ENCODE measurements at places on chromosomes 6 and 20. TPM values are rescaled to one million over a fixed set of nuclear protein-coding genes. Genes with fewer than 3 reads are reported as not detected.

DNA sequence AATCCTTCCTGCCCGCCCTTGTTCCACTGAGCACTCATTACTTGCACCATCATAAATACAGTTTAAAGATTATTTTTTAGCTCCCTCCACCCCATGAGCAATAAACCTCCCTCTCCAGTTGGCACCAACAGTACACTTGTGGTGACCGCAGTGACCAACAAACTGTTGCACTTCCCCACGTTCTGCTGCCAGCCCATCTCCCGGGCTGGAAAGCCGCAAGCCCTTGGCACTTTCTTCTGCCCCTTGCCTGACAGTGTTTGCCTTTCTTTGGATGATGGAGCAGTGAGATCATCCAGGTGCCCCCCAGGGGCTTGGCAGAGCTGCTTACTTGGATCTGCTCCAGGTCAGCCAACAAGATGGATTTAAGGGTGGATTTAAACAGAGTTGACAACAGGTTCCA lies 21.6 kb downstream of the KCNB1 start:
- no peaks in the 10 kb centered on the region for H3K4me1 ChIP-seq
- no peak overlapping the region for H3K27ac ChIP-seq
- H3K36me3 ChIP-seq, result no peaks in the 10 kb centered on the region
- DNase-seq, result no peak

- no peak overlapping the region for H3K27ac ChIP-seq
- no peak overlapping the region for H3K4me3 ChIP-seq
- H3K4me1 ChIP-seq, result no peaks in the 10 kb centered on the region
- no peak for DNase-seq
- H3K36me3 ChIP-seq, result no peaks in the 10 kb centered on the region
Observed at GRCh38 chr6:144935661-144936060, 650.5 kb downstream of the UTRN start.

DNA sequence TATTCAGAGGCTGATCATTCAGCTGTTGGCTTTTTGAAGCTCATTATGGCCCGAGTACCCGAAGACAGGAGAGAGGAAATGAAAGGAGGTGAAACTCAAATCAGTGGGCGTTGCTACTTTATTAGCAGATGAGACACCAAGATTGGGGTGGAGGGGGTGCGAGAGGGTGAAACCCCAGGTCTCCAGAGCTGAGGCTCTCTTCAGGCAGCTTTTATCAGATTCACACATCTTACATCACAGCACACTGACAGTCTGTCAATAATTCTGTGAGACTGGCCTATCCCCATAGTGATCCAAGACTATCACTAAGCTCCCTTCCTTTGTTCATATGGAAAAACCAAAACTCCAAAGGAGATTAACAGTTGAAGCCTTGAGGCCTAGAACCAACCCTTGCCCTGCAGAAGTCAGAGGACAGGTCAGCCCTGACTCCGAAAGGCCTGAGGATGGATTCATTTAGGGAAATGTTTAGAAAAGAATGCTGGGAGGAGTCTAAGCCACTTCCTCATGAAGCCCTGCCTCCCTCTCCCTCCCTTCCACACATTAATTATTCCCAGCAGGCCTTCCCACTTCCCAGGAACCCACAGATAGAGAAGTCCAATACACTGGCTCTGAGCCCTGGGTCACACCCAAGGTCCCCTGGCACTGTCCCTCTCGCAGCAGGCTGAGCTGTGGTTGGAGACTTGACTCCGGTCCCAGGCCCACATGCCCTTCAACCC lies 23.2 kb downstream of the TRERF1 start:
- H3K4me1 ChIP-seq, result peaks cover 9% of the 10 kb centered on the region
- no peak for DNase-seq
- no peak overlapping the region for H3K4me3 ChIP-seq
- H3K27ac ChIP-seq, result no peak overlapping the region
- H3K36me3 ChIP-seq, result no peaks in the 10 kb centered on the region

DNA sequence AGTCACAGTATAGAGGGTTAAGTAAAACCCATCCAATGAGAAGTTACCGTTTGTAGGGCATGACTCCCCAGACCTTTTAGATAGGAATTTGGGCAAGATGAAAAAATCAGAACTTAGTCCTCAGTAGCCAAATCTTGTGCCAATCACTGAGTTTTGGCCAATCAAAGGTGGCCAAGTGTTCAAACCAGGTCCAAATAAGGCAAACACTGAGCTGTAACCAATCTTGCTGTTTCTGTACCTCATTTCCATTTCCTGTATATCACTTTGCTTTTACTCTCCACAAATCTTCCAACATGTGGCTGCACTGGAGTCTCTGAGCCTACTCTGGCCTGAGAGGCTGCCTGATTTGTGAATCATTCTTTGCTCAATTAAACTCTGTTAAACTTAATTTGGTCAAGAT lies 81.8 kb upstream of the GPR6 start:
- H3K4me1 ChIP-seq, result peaks cover 4% of the 10 kb centered on the region
- no peaks in the 10 kb centered on the region for H3K27me3 ChIP-seq
- H3K27ac ChIP-seq, result no peak overlapping the region
- no peaks in the 10 kb centered on the region for H3K36me3 ChIP-seq
- H3K4me3 ChIP-seq, result no peak overlapping the region
- DNase-seq, result no peak

BPIFA1 gene
- total RNA-seq, result not detected

GRCh38 chr6:82361631-82362030 lies 2.0 kb upstream of the TPBG start:
- no peaks in the 10 kb centered on the region for H3K27me3 ChIP-seq

DNA sequence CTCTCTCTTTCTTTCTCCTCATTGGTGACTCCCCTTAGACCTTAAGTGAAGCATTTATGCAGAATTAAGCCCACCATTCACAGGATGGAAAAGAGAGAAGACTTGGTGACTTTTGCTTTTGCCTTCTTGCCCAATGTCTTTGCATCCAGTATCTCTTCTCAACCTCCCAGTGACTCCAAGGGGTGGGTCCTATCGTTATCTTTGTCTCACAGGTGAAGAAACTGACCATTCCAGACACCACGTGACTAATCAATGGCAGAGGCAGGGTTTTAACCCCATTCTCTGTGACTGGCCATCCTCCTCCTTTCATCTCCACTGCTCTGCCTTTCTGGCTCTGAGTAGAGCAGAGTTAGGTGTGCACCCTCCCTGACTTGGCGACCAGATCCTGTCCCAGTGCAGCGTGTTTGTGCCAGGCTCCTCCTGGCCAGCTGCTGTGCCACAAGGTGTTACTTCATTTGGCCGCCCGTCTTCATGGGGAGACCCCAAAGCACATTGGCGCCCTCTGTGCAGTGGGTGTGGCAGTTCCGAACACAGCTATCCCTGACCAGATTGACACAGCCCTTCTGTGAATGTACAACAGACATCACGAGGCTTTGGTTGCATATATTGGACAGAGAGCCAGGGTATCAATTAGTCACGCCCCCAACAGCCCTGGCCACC lies 501.3 kb downstream of the CD83 start:
- no peaks in the 10 kb centered on the region for H3K27me3 ChIP-seq
- no peak overlapping the region for H3K27ac ChIP-seq
- no peak overlapping the region for H3K4me3 ChIP-seq
- peaks cover 7% of the 10 kb centered on the region for H3K4me1 ChIP-seq

- no peaks in the 10 kb centered on the region for H3K27me3 ChIP-seq
- no peak for DNase-seq
- H3K36me3 ChIP-seq, result no peaks in the 10 kb centered on the region
- peak overlapping the region; percentile 36 for H3K4me3 ChIP-seq
- peaks cover 6% of the 10 kb centered on the region for H3K4me1 ChIP-seq
Observed at GRCh38 chr6:27667657-27668441, 194.9 kb upstream of the ZNF184 start.

DNA sequence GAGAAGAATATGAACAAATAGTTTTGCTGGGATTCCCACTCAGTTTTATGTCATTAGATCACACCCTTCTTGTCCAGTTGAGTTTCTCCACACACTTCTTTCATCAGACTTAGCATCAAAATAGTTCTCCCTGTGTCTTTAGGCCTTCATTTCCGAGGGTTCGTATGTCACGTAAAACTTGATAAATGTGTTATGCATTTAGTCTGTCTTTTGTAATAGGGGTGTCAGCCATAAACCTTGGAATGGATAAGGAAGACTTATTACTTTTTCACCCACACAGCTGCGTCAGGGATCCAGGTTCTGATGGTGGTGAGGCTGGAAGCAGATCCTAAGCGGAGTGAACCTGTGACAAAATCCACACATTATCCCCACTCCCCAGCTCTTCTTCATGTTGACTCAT lies 246.8 kb downstream of the CD83 start:
- no peak for DNase-seq
- no peaks in the 10 kb centered on the region for H3K36me3 ChIP-seq
- H3K4me3 ChIP-seq, result no peak overlapping the region
- H3K4me1 ChIP-seq, result peaks cover 8% of the 10 kb centered on the region
- no peak overlapping the region for H3K27ac ChIP-seq

- peaks cover 15% of the 10 kb centered on the region for H3K4me1 ChIP-seq
- no peak overlapping the region for H3K27ac ChIP-seq
- H3K27me3 ChIP-seq, result no peaks in the 10 kb centered on the region
- DNase-seq, result no peak
- H3K36me3 ChIP-seq, result no peaks in the 10 kb centered on the region
- no peak overlapping the region for H3K4me3 ChIP-seq
Observed at GRCh38 chr6:14635934-14636591, 518.5 kb downstream of the CD83 start.

DNA sequence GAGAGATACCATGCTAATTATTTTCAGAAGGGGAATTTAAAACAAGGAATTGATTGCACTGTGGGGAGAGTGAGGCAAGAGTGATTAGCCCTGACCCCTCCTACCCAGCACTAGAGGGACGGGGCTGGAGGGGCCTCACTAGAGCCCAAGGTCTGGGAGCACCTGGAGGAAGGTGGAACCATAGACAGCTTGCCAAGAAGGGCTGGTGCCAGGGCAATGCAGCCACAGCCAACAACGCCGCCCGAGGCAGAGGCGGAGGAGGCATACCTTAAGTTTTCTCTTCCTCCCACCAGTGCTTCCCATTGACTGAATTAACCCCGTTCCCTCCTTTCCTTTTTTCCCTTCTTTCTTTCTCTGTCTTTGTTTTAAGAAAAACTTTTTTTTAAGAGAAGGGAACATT lies 40.0 kb downstream of the IYD start:
- H3K27me3 ChIP-seq, result no peaks in the 10 kb centered on the region
- H3K4me3 ChIP-seq, result no peak overlapping the region
- H3K27ac ChIP-seq, result no peak overlapping the region

DNA sequence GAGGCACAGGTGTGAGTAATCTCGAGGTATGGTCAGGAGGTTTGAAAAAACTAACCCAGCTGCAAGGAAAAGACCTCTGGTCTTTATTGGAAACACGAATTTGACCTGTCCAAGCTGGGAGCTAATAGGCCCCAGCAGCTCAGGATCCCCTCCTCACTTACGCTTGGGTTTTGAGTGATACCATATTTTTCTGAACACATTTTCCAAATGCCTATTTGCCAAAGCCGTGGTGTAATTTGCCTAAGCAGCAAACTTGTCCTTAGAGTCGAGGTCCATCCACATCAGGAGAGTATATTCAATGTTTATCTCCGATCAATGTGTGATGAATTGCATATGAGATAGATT lies 128.0 kb downstream of the BCAS1 start:
- H3K27ac ChIP-seq, result no peak overlapping the region
- H3K4me3 ChIP-seq, result no peak overlapping the region
- DNase-seq, result no peak
- H3K27me3 ChIP-seq, result no peaks in the 10 kb centered on the region
- H3K36me3 ChIP-seq, result no peaks in the 10 kb centered on the region

- H3K4me3 ChIP-seq, result no peak overlapping the region
- DNase-seq, result no peak
- H3K27ac ChIP-seq, result no peak overlapping the region
Observed at GRCh38 chr20:20849161-20849560, 136.7 kb upstream of the RALGAPA2 start.

TRAPPC3L gene
- total RNA-seq, result not detected

DNA sequence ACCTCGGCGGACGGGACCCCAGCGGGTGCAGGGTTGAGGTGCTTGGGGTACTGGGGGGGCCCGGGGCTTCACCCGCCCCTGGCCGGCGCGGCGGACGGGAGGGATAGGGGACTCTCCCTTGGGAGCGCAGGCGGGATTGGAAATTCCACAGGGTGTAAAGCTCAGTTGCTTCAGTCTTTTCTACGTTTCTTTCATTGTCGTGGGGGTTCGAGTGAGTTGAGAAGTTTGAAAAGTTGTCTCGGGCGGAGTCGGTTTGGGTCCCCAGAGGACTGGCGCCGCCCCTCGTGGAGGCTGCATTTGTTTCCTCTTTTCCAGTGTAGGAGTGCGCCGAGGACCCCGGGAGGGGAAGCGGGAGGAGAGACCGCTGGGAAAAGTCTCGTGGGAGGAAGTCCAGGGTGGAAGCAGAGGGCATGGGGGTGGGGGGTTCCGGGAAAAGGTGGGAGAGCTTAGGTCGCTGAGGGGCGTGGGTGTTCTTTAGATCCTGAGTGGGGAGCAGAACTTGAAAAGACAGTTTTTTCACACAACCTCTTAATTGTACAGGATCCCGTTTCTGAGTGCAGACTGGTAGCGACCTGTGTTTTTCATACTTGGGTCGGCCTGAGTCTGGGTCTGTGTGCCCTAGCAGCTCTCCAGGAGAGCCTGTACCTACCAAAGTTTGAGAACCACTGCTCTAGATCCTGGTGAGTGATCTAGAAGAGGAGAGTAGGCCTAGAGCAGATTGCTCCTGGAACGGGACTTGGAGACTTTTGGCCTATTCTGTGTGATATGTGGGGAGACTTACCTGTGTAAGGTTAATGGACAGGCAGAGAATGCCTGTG lies 495 bp downstream of the FAM83B start:
- H3K27me3 ChIP-seq, result peaks cover 4% of the 10 kb centered on the region
- H3K36me3 ChIP-seq, result no peaks in the 10 kb centered on the region
- DNase-seq, result no peak
- peak overlapping the region; percentile 65 for H3K4me3 ChIP-seq
- H3K27ac ChIP-seq, result no peak overlapping the region
- peaks cover 2% of the 10 kb centered on the region for H3K4me1 ChIP-seq

DNA sequence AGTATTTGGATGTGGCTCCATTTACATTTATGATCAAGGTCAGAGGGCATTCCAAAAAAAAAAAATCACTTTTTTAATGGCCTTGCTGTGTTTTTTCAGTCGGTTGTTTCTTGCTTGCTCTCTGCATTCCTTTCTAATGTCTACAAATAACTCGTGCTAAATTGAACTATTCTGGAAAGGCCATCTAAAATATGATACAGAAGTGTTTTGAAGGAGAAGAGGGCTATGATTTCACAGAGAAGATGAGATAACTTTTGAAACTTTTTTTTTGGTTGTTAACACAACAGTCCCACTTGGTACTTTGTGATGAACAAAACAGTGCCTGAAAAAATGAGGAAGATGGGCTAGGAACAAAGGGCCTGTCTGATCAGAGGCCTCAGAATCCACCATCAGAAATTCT lies 156.1 kb upstream of the SMLR1 start:
- H3K4me1 ChIP-seq, result peaks cover 10% of the 10 kb centered on the region
- peak overlapping the region; percentile 12 for H3K27ac ChIP-seq
- no peaks in the 10 kb centered on the region for H3K27me3 ChIP-seq
- H3K4me3 ChIP-seq, result no peak overlapping the region
- no peak for DNase-seq

DNA sequence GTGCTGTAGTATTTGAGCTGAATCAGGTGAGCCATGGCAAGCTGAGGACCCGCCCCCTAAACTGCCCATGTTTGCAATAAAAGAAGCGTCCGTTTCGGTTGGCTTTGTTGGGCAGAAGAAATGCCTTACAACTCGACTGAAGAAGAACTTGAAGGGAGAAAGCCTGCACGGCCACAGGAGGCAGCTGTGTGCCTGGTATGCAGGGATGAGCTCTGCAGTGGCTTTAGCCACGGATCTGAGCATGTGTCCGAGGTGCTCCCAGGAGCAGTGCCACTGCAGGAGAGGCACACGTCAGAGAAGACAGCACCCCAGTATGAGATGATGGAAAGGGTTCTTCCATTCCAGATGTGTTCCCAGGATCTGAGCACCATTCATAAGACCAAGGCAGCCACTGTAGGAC lies 23.5 kb downstream of the KIZ start:
- H3K27me3 ChIP-seq, result no peaks in the 10 kb centered on the region
- DNase-seq, result no peak
- H3K4me3 ChIP-seq, result no peak overlapping the region
- H3K4me1 ChIP-seq, result no peaks in the 10 kb centered on the region
- no peaks in the 10 kb centered on the region for H3K36me3 ChIP-seq

Measured in thoracic aorta (tissue), 2 donors.